ENCODE measurements at places on chromosomes 7 and 10.
A peak's percentile ranks its signal among the peaks of the same experiment; 100 is the strongest.

- no peak for DNase-seq
Measured at GRCh38 chr10:9734218-9734617, 1283.5 kb upstream of the CELF2 start.

DNA sequence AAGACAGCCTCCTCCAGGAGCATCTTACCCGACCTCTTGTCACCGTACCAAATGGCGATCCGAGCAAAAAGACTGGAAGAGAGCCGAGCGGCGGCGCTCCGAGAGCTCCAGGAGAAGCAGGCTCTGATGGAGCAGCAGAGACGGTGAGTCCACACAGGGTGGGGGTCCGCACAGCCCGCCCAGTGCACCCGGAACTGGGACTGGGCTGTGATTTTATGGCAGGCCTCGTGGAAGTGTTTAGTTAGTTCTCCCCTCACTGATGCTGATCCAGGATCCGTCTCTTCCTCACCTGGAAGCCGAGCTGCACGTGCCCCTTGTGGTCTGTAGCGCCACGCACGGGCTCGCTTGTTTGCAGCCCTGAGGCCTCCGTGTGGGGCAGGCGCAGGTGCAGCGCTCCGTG, 19.6 kb downstream of the LRRC27 start:
- no peak for DNase-seq

DNA sequence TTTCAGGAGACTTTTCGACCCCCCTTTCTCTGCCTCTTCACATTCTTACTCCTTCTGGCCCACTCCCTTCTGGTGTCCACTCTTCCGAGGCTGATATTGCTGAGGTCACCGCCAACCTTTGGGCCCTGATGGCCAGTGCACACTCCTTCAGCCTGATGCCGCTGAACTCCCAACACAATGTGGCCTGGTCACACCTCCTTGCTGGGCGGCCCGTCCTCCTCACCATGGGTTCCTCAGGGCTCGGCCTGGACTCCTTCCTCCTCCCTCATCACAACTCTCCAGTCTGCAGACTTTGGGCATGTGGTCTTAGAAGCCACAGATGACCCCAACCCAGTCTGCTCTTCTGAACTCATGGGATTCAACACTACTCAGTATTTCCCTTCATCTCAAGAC, 583.0 kb upstream of the MGMT start:
- no peak for DNase-seq

DNA sequence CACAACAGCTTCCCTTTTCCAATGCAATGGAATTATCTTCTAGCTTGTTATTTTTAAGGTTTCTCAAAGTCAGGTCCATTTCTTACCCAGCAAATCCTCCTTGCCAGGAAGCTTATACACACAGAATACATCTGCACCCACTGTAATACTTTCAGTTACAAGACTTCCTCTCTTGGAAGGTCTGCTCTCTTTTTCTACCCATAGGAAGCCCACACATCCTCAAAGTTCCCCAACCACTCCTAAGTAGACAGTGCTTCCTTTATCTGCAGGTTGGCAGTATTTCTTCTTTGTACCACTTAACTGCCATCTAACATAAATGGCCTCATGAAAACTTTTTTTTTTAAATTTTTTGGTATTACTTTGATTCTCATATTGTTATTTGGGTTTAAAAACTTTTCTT, 155.6 kb downstream of the TAX1BP1 start:
- DNase-seq, result no peak

DNA sequence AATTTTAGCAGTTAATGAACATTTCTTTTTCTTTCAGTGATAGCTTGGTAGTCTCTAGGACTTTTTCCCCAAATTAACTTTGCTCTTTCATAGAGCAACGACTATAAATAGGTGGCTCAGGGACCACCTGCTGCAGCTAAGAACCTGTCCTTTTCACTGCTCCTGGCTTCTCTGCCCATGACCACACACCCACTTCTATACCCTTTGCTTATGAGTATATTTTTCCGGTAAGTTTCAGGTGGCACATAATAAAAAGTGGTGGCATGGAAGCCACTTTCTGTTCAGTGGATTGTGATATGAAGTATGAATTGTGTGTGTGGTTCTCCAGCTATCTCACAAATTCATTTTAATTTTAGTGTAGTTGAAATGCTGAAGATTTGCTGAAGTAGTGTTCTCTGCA, 1.2 kb downstream of the ING3 start:
- no peak for DNase-seq

GRCh38 chr7:12635830-12636229, 51.6 kb upstream of the ARL4A start:
- DNase-seq, result peak; percentile 58

GRCh38 chr10:100730725-100731406, 14.5 kb upstream of the PAX2 start:
- DNase-seq, result peak; percentile 53

DNA sequence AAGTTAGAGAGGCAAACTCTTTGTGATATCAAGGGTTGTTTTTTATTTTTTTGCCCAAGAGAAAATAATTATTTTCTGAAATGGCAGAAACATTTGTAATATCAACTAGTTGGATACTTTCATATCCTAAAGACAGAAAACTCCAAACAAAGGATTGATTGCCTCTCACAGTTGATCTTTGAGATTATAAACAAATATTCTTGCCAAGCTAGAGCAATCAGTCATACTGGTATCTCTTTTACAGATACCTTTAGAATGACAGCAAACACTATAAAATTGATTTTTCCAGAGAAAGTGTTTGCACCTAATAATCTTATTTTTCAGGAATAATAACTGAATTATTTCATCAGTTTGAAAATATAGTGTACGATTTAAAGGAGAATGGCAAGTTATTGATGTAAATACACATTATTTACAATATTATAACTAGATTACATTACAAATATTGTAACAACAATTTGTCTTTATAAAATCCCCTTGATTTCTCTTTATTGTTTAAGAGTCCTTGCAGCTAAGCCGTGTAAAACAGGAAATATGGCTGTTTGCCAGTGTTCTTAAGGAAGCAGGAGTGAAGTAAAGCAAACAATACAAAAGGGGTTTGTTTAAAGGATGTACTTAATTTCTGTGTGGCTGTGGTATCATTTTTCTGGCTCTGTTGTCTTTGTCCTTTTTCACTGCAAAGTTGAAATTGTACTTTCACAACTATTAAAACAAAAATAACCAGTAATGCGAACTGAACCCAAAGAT, 58.4 kb downstream of the MAPK8 start:
- DNase-seq, result peak; percentile 55

DNA sequence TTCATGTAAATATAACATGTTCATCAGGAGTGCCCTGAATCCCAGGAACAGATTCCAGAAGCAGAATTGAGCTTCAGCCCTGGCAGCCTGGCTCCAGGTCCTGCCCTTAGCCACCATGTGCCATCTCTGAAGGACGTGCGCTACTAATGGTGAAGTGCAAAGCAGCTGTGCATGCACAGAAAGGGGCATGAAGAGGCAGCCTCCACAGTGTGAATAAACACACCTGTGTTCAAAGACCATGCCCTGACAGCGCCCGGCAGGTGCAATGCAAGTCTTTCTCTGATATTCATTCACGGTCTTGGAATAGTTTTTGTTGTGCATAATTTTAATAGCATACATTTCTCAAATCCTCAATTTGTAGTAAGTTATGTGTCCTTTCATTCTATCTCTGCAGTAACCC, 250.4 kb upstream of the TCERG1L start:
- no peak for DNase-seq

GRCh38 chr7:17680026-17680425, 260.3 kb downstream of the SNX13 start:
- DNase-seq, result peak; percentile 94

- no peak for DNase-seq
Measured at GRCh38 chr10:73588656-73589055, 2.5 kb downstream of the USP54 start.

DNA sequence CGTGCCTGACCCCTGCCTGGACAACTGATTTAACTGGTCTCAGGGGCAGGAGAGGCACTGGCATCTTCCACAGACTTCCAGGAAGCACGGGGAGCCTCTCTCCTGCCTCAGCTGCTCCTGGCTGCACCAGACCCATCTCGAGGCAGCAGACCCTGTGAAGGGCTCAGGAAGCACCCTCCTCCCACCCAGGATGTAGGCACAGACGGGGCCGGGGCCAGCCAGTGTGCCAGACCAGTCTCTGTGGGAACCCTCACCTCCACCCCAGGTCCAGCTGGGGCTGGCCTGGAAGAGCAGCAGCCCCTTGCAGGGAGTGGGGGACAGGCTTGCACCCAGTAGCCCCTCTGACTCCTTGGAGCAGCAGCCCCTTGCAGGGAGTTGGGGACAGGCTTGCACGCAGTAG, 56.3 kb downstream of the RASGEF1A start:
- DNase-seq, result no peak

DNA sequence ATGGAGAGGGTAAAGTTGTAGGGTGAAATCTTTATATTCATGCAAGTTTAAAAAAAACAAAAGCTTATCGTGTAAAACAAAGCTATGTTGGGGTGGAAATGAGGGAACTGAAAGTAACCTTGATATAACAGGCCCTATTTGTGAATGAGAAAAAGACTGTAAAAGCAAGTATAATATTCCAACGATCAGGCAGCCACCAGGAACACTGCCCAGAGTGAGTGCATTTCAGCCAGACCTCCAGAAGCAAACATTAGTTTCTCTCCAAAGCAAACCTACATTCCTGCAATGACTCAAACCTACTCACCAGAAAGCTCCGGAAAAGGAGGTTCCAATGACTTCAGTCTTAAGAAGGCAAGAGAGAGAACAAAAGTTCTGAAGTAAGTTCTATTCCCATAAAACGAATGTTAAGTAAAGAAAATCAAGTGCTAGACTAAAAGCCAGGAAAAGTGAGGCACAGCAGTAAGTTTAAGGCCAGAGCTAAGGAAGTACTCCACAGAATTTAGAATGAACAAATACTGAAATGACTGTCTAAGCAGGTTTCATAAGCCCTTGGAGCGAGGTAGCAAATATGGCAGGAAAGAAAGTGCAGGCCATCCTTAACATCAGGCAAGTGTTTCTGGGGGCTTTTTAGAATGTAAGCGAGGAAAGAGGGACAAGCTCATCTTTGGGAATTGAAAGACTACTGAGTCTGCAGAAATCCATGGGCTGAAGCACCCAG, 493.1 kb downstream of the XPNPEP1 start:
- DNase-seq, result peak; percentile 78

DNA sequence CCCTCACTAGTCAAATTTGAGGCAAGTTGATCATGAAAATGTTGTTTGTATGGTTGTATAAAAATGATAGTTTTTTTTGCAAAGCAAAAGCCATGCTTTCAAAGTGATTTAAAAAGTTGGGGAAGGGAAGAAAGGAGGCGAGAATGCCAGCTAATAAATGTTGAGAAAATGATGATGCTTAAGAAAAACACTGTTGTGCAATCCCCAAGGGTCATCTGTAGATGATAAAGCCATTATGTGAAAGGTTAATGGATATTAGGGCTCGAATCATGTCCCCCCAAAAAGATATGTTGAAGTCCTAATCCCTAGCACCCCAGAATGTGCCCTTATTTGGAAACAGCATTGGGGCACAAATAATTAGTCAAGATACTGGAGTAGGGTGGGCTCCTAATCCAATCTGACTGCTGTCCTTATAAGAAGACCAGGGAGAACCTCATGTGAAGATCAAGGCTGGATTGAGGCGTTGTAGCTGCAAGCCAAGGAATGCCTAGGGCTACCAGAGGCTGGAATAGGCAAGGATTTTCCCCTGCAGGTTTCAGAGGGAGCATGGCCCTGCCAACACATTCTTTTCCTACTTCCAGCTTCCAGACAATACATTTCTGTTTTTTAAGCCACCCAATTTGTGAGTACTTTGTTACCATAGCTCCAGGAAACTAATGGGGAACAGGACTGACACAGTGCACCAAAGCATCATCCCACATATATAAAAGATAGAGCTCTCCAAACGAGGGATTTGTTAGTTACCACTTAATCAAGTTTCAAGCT, 35.4 kb upstream of the MKLN1 start:
- no peak for DNase-seq

DNA sequence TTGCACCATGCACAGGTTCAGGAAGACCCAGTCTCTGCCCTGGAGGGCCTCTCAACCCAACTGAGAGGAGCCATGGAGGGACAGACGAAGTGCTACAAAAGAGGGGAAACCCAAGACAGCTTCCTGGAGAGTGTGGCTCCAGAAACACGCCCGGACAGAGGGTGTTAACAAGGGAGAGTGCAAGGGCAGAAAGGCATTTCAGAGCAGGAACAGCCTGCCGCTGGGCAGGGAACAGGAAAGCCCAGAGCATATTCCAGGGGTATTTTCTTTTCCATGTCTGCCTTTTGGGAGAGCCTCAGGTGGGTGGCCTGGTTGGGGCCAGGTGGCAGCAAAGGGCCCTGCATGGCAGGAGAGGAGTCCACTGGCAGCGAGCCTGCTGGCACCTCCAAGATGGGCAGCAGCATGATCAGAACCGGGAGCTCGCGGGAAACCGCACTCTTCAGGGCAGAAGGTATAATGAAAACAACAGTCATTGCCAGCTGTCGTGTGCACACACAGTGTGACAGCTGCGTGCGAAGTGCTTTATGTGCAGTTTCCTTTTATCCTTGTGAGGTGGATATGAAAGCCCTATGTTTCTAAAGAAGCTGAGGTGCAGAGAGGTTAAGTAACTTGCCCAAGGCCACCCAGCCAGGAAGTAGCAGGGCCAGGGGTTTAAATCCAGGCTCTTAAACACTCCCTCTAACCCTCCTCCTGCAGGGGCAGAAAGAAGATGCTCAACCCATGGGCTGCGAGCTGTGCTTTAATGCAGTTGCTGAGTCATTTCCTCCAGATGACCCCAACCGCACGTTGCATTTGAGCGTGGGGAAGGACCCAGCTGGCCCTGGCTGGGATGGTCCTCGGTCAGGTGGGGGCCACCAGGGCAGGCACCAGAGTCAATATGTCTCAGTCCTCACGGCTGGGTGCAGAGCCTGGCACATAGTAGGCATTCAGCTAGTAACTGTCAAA, 128.6 kb downstream of the OAT start:
- peak; percentile 74 for DNase-seq

- no peak for DNase-seq
Measured at GRCh38 chr7:81767926-81768325, 1.9 kb downstream of the HGF start.

DNA sequence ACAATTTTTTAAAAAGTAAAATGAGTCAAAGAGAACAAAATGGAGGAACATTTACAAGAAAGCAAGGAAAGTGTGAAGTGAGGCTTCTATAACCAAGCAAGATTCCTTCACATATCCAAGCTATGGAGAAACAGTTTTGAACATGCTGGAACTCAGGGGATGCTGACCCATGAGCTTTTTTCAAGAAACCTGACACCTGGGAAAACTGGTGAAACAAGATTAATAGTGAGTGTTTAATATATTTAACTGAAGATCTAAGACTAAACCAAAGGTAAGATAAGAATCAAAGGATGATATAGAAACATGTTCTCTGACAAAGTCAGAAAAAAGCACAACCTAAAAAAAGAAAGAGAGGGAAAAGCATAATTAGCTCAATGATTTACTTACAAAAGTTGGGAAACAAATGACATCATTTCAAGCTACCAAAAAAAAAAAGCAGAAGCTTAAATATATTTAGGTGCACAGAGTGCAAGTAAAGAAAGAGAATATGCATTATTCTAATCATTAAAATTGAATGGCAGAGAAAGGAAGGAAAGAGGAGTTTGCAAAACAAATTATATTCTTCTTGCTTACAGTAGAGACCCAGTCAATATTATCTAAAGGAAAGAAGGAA, 24.9 kb downstream of the C7orf25 start:
- DNase-seq, result no peak

DNA sequence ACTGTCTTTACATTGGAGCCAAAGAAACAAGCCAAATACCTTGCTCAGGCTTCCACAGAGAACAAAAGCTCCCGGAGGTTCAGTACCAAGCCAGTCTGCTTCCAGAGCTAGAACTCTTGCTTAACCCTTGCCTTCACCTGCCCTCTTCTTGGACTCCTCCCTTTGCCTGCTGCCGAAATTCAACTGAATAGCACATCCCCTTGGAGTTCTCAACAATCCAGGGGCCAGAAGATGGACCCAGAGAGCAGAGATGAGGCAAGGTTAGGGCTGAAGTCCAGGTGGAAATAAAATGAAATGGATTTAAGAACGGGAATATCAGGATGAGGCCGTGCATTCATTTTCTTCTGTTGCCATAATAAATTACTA, 876 bp upstream of the PIK3AP1 start:
- no peak for DNase-seq

Data from EL (cell line).